ENCODE measurements at places on chromosomes 7 and 10.

- no peak for DNase-seq
Observed at GRCh38 chr7:74708569-74709275, 51.2 kb downstream of the GTF2I start.

- DNase-seq = no peak
Observed at GRCh38 chr7:15755061-15755460, 68.6 kb upstream of the MEOX2 start.

- DNase-seq = no peak
Observed at GRCh38 chr10:89332123-89332633, 4.4 kb downstream of the IFIT3 start.

DNA sequence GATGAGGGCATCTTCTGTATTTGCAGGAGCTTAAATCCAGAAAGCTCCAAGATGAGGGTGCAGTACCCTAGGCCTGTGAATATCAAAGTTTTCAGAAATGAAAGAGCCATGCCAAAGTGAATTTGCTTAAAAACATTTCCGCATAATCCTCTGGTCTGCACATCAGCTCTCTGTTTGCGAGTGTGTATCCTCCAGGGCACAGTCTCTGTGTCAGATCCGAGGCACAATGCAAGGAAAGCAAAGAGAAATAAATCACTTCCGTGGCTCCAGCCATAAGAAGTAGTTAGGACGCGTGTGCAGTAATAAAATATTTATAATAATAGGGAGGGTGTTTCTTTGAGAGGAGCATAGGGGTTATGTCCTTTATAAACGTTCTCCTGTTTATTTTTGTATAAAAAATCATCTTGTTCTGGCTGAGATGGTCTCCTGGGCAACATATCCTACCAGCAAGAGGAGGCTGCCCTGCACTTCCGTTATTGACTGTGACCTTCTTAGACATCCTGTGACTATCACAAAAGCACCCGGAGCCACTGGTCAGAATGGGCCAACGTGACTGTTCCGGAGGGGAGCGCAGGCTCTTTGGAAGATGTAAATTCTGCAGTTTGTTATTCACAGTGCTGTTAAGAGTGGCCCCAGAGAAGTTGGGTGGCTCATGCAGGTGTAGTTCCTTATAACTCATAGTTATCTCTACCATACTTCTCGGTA is 667.6 kb upstream of the FOXK1 start:
- DNase-seq = no peak

GRCh38 chr7:26549281-26549944 is 257.8 kb downstream of the SNX10 start:
- DNase-seq = no peak

DNA sequence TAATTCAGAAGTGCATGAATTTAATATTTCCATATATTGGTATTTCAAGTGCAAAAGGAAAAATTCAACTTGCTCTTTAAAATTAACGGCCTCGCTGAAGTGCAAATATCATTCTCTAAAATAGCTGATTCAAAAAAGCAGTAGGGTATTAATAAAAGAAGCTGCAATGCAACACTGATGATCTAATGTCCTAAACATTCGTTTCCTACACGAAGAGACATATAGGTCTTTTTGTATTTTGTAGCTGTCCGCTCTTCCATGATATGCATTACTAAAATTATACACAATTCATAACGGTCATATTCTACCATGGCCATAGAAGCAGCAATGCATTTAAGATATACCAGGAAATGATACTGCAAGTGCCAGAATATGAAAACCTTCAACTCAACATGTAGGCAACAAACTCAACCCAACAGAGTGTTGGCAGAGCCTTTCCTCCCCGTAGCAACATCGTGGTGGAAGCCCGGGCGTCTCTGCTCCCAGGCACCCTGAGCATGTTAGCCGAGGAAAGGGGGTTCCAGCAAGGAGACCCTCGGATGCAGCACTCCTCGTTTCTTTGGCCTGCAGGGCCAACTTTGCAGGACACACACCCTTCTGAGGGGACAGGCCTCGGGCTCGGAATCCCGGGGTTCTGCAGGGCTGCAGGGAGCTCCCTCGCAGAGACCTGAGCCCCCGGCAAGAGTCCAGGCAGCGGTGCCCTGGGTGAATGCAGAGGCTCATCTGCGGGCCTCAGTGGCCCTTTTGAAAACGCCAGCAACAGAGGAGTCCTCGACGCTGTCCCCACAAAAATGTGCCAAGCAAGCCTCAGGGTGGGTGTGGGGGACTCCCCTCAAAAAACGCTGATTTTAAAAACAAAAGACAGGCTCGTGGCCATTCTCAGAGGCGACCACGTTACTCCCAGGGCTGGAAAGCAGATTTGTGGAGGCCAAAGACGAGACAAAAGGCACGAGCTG is 1.6 kb downstream of the FAM171A1 start:
- DNase-seq = no peak

- DNase-seq = no peak
Observed at GRCh38 chr7:1990001-1990670, 242.6 kb downstream of the MAD1L1 start.

DNA sequence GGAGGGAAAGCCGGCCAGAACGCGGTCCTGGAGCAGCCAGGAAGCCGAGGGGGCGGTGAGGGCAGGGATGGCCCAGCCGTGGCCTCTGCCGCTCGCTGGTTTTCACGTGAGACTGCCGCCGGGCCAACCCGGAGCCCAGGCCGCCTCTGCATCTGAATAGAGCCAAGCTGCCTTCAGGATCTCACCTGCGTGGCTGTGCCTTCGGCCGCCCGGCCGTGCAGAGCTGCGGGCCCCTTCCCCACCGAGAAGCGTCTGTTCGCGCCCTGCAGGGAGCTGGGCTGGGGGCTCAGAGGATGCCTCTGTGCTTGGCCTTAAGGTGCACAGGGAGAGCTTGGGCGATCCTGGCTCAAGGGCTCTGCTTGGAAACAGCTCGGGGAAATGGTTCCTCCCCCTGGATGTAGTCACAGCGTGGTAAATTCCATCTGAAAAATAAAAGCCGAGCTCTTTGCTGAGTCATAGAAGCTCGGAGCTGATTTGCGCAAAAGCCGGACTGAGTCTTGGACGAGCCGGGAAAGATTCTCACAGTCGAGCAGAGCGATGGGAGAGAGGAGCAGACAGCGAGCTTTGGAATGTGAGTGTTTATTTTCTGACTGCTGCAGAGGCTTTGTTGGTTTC is at the start of gene JAKMIP3:
TSS of gene JAKMIP3 (plus strand) at position 456 of the 615 bp plus-strand sequence. CDS start 38,863 bp downstream, outside the sequence.
- DNase-seq = no peak

- no peak for DNase-seq
Observed at GRCh38 chr10:32909456-32909855, 48.6 kb downstream of the ITGB1 start.

DNA sequence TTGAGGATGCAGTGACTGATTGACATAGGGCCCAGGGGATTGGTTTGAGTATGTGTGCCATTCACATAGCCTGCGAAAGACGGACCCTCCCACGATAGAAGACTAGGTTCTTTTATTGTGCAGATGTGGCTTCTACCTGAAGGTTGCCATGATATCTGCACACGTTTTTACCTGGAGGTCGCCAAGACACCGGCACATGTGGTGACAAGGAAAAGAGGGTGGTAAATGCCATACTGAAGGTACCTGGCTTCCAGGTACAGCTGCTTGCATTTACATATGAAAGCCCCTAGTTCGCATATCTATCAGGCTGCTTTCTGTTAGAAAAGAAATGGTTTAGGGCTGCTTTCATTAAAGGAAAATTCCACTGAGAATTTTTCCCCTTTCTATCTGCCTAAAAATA is 43.6 kb downstream of the ZNF22 start:
- no peak for DNase-seq

DNA sequence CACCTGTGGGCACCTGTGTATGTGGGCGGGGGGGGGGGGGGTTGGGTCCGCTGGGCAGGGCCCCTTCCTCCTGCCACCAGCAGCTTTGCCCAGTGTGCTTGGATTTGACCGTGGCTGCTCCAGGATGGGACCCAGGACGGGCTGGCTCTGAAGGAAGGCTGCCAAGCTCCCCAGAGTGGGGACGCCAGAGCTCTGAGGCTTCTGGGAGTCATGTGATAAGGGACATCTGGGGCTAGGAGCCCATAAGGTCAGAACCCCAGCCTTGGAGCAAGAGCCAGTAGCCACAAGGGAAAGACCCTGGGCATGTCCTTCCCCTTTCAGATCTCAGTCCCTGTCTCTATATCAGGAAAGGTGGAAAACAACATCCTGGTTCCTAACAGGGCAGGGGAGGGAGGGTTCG is 21.8 kb upstream of the AMZ1 start:
- DNase-seq = no peak

GRCh38 chr7:143391462-143392404 is 10.6 kb downstream of the ZYX start:
- DNase-seq = no peak

DNA sequence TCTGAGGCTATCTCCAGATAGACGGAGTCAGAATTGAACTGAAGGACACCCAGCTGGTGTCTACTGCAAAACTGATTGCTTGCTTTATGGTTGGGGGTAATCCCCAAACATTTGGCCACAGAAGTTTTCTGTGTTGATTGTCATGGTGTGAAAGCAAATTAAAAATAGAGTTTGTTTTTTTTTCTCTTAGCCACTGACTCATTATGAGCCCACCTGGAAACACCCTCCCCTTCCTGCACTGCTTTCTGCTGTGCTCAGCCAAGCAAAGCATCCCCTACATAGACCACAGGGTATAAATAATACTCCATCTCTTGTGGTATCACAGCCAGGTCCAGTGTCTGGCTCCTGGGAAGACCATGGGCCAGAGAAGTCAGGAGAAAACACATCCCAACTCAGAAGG is 6.5 kb upstream of the VWC2 start:
- no peak for DNase-seq

GRCh38 chr10:8778713-8779112 is 724.2 kb downstream of the GATA3 start:
- DNase-seq = no peak

DNA sequence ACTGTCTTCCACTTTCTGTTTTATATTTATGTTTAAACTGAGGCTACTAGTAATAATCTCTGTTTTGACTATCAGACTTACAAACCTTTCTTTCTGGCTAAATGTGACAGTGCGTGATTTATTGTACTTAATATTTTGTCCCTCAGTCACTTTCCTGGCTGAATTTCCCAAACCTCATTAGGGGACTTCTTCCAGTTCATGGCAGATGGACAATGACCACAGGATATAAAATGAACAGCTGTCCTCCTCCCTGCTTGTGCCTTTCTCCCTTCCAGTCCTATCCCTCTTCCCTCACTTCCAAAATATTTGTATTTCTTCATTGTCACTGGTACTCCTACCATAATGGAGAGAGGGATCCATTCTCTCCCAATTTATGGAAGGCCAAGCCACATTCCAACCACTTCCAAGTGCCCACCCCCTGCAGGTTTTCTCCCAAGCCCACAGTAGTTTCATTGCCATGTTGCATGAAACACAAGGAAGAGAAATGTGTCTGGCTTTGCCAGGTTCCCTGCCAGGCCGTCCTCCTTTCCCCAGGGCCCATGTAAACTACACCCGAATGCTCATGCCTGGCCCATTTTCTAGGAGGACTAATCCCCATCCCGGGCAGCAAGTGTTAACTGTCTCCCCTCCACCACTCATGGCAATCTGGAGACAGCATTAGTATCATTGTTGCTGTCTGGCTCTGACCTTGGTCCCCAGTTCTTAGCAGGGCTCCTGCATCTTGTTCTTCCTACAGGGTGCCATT is 269.5 kb upstream of the SLC26A5 start:
- no peak for DNase-seq

- DNase-seq = no peak
Observed at GRCh38 chr7:117008118-117008885, 55.0 kb downstream of the ST7 start.

All from NCI-H1048 (cell line).